ENCODE measurements at places on chromosomes 2 and 18. TPM values are rescaled to one million over a fixed set of nuclear protein-coding genes. Genes with fewer than 3 reads are reported as not detected.

The SEH1L gene
- 53.7 TPM for total RNA-seq

The SH3RF3 gene
- not detected for total RNA-seq

DNA sequence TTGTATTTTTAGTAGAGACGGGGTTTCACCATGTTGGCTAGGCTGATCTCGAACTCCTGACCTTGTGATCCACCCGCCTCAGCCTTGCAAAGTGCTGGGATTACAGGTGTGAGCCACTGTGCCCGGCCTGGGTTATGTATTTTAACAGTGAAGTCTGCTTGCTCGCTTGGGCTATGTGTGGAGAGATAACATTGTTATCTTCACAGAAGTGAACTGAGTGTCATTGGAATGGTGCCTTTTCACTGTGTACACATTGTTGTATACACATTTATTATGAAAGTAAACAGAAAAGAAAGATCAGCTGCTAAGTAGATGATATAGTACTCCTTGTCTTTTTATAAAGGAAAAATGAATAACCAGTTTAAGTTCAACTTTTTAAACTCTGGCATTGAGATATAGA is 30.4 kb downstream of the RNF138 start:
- no peak for DNase-seq

DNA sequence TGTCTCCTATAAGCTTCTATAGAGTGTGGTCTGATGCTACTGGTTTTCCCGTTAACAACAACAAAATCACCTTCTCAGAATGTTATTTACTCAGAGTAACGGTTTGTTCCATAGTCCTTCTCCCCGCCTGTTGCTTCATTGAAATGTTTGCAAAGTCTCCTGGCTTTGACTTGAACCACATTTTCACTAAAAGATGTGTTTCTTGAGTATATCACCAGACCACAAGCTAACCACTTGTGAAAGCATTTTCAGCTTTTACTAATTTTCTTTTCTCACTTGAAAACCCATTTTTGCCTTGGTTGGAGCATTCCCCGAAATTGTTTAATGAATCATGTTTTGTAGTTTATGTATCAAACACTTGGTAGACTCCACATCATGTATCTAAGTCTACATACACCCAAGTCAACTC is 121.2 kb downstream of the DPP4 start:
- no peak for DNase-seq

The DNAH6 gene
- total RNA-seq = under 0.01 TPM

- DNase-seq = no peak
Observed at GRCh38 chr2:237304763-237305514, 109.0 kb downstream of the COL6A3 start.

DNA sequence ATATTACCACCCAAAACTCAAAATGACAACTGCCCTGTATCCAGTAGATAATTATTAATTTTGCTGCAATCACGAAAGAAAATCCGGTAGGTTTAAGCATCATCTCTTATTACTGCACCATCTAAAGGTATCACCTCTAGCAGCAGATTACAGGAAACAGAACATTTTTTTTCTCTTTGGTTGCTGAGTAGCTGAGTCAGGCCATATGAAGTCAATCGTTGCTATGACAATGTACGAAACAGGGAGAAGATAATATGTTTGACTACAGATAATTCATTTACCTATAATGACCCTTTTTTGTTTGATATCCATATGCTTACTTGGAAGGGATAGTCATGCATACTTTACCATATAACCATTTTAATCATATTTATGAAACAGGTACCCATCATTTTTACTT is 831.6 kb upstream of the CHAC2 start:
- no peak for DNase-seq

GRCh38 chr2:39696838-39697237 is 31.1 kb downstream of the TMEM178A start:
- peak; percentile 97 for DNase-seq

DNA sequence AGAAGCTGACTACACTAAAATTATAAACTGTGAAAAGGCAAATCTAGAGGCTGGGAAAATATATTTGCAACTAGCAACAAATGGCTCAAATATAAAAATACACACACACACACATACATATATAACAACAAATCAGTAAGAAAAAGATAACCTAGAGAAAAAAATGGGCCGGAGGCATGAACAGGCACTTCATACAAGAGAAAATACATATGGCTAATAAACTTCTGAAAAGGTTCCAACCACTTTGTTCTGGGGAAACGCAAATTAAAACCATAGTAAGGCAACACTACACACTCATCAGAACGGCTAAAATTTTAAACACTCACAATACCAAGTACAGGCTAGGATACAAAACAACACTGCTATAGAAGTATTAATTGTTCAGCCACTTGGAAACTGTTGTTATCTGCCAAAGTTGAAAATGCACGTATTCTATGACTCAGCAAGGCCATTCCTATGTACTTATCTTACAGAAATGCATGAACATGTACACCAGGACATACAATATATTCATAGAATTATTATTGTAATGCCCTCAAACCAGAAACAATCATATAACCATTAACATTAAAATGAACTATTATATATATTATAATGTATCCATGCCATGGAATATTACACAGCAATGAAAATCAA is 15.6 kb downstream of the WDSUB1 start:
- DNase-seq = no peak

DNA sequence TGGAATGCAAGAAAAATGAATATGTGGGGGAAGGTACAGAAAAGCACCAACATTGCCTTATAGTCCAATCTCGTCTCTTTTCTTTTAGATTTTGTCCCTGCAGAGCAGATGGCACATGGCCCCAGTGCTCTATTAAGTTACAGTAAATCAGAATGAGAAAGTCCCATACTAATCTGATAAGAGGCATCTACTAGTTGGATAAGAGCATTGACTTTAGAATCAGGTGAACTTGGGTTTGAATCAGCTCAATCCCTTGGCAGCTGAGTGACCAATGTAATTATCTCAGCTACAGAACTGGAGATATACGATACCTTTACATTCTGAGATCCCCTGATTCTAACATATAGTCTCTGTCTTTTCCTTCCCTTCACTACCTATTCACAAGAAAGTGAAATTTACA is 54.8 kb upstream of the PDE1A start:
- DNase-seq = no peak

The CNTNAP5 gene
- total RNA-seq = not detected

DNA sequence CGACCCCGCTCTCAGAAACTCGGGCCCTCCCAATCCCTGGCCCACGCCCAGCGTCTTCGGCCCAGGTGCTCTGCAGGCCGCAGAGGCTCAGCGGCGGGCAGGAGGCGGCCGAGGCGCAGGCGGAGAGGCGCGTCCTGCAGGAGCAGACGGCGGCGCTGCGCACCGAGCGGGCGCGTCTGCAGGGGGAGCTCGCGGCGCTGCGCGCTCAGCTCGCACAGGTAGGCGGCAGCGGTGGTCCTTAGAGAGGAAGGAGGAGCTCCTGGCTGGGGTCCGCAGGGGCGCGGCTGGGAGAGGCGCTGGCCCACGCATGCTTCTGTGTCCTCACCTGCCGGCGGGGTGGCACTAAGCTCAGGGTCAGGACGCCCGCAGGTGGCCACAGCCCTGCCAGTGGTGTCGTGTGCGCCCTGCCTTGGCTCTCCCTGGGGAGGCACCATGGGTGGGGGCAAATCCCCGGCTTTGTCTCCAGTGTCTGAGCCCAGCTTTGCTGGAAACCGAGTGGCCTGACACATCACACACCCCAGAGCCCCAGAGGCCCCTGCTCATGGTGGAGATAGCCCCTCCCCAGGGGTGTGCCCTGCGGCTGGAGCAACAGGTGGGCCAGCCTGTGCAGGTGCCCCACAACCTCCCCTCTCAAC is 14.9 kb upstream of the SNED1 start:
- DNase-seq = peak; percentile 38

The ARPC2 gene
- total RNA-seq = 263 TPM

- DNase-seq = peak; percentile 22
Observed at GRCh38 chr2:7019191-7019590, 102.0 kb downstream of the RNF144A start.

DNA sequence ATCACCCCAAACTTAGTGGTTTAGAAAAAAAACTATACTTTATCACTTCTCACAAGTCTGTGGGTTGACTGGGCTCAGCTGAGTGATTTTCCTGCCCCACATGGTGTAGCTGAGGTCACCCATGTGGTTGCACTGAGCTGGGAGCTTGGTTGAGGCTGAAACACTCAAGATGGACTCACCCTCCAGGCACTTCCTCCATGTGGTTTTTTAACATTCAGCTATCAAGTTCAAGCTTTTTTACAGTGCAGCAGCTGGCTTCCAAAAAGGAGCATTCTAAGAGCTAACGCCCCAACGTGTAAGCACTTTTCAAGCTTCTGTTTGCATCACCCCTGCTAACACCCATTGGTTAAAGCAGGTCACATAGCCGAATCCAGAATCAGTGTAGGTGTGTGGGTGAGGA is 105.9 kb upstream of the CREB1 start:
- no peak for DNase-seq

The AGFG1 gene
- total RNA-seq = 37.8 TPM

DNA sequence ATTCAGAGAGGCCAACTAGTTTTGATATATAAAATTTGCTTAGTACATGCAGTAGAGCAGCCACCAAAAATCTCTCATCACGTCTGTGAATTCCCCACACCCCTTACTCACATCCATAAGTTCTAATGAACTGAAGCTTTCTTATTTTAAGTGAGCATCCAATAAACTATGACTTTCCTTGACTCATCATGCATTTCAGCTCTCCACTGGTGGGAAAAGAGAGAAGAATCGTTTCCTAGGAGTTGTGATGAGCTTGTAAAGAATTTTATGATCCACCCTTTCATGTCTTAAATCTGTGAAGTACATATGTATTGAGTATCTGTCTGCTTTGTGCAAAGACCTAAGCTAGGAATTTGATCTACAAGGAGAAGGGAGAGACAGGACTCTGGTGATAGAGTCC is 428.6 kb downstream of the SETBP1 start:
- no peak for DNase-seq

- no peak for DNase-seq
Observed at GRCh38 chr18:41126541-41127235, 828.3 kb upstream of the PIK3C3 start.

- DNase-seq = no peak
Observed at GRCh38 chr18:59272891-59273758, at the start of gene RAX. Gene RAX (minus strand): TSS chr18:59273454. CDS start chr18:59273206, 248 bp downstream.

The NBEAL1 gene
- total RNA-seq = 8.0 TPM

DNA sequence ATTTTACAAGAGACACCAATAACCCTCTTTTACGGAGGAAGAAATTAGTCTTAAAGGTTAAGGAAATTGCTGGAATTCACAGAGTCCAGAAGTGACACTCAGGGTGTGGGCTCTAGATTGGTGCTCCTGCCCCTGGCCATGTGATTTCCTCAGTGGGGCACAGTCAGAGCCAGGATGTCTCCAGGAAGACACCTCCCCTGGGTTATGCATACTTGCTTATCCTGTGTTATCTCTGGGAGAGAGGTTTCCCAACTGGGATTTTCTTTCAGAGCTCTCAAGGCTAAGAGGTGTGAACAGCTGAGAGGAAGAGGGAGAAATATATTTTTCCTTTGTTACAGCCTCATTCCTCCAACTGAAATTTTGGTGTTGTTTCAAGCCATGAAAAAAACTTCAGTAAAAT is 125.6 kb upstream of the CELF4 start:
- DNase-seq = no peak

DNA sequence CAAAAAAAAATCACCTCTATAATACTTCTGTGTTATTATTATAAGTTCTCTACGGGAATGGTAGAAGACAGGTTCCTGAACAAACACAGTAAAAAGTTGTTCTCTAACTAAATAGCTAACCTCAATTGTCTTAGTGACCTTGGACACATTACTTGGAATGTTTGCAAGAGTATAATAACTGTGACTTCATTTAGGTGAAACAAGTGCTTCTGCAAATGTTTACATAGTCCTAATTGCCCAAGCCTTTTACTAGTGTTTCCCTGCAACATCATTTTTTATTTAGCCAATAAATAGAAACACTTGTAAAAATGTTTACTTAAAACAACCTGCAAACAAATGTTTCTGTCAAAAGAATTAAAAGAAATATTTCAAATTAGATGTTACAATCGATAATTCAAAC is 9.9 kb downstream of the PLEKHM3 start:
- DNase-seq = no peak

DNA sequence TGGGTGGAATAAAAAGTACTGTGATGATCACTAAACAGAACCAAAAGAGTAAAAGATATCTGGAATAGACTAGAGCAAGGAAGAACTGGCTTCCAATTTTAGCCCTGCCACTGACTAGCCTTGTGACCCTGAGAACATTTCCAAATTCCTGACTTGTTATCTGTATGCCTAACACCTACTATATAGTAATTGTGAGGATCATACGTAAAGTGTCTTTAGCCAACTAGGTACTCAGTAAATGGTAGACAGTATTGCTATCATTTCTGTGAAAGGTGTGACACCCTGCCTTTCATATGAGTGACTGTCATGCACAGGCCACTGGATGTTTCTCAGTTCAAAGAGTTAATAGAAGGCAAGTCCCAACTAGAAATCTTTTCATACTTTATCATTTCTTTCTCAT is 29.8 kb downstream of the CYTIP start:
- DNase-seq = no peak

The CHPF gene
- total RNA-seq = 87.3 TPM

- no peak for DNase-seq
Observed at GRCh38 chr18:2087877-2088673, 483.2 kb downstream of the METTL4 start.

DNA sequence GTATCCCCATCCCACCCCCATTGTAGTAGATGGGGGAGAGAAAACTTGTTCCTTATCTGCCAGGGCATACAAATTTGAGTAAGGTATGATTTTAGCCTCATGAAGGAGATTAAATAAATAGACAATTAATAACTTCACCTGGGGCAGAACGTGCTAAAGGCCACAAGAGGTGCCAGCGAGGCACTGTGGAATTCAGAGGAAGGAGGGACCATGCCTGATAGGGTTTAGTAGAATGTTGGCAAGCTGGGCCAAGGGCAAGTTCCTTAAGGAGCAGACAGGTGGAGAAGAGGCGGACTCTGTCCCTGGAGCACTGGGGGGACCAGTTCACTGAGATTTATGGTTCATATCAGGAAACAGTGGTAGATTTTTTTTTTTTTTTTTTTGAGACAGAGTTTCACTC is 22.5 kb downstream of the STAMBP start:
- no peak for DNase-seq

The CLIP4 gene
- 6.2 TPM for total RNA-seq

GRCh38 chr2:134685967-134686366 is 32.8 kb downstream of the TMEM163 start:
- no peak for DNase-seq

GRCh38 chr18:44423814-44424644 is 256.7 kb upstream of the SETBP1 start:
- DNase-seq = no peak

- no peak for DNase-seq
Observed at GRCh38 chr2:12612671-12613070, 104.1 kb upstream of the TRIB2 start.

The PLEK gene
- total RNA-seq = not detected

The GIGYF2 gene
- total RNA-seq = 26.7 TPM

GRCh38 chr2:97961534-97961933 is 34.2 kb downstream of the TMEM131 start:
- DNase-seq = no peak

The HOXD1 gene
- 1.3 TPM for total RNA-seq

GRCh38 chr2:20486571-20486970 is 39.7 kb downstream of the RHOB start:
- DNase-seq = no peak

The TTN gene
- total RNA-seq = 0.88 TPM

Measured in G401 (cell line).